ENCODE measurements at places on chromosomes 1 and 21. TPM values are rescaled to one million over a fixed set of nuclear protein-coding genes. Genes with fewer than 3 reads are reported as not detected.

GRCh38 chr1:176119549-176119948, 87.5 kb downstream of the COP1 start:
- no peak for DNase-seq

- no peak for DNase-seq
Measured at GRCh38 chr1:244874974-244875579, 10.7 kb upstream of the HNRNPU start.

DNA sequence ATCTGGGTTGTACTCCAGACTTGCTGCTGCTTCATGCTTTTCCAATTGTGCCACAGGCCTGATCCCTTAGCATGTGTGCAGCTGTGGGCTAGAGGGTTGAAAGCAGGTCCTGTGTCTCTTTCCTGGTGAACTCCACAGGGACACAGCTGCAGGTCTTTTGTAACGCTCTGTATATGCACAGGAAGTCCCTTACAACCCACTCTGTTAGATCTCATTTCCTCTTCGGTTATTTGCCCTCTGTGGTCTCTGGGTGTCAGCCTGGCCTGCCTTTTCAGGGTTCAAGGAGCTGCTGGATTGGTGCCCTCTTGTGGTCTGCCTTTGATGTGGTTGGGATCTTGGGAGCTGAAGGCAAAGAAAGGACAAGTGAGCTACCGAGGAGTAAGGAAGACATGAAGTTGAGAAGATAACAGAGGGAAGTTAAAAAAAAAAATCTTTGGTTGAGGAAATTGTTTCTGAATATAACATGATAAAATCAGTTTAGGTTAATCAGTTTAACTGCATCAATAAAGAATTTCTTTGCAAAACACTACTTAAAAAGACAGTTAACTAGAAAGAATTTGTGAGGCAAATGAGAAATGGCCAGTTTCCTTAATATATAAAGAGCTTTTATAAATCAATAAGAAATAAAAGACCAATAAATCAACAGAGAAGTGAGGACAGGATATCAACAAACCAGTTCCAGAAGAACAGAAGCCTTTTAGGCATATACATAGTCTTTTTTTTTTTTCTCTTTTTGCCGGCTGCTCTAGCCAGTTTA, 44.1 kb downstream of the UCK2 start:
- peak; percentile 31 for DNase-seq

DNA sequence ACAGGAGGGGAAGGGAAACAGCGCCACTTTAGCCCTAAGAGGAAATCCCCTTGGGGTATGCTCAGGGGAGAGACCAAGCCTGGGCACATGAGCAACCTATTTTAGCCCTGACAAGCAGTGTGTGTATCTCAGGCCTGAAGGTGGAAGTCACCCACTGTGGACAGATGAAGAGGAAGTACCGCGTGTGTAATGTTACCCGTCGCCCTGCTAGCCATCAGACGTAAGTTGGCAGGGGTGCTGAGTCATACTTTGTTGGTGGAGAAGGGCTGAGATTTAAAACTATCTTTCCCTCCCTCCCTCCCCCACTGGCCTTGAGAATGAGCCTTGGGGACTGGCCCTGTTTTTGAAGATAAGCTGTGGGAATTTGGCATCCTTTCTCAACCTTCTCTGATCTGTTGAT, 11.2 kb downstream of the AGO1 start:
- no peak for DNase-seq

The DMRTA2 gene
- not detected for total RNA-seq

The MCOLN2 gene
- 0.64 TPM for total RNA-seq

GRCh38 chr1:236736761-236737160, 50.5 kb downstream of the ACTN2 start:
- no peak for DNase-seq

The BEND5 gene
- total RNA-seq: 9.1 TPM

DNA sequence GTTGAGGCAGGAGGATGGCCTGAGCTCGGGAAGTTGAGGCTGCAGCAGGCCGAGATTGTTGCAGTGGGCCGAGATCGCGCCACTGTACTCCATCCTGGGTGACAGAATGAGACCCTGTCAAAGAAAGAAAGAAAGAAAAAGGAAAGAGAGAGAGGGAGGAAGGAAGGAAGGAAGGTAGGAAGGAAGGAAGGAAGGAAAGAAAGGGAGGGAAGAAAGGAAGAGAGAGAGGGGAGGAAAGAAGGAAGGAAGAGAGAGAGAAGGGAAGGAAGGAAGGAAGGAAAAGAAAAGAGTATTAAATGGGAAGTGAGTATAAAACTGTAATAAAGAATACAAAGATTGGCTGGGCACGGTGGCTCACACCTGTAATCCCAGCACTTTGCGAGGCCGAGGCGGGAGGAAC, 18.4 kb upstream of the ABL2 start:
- no peak for DNase-seq

DNA sequence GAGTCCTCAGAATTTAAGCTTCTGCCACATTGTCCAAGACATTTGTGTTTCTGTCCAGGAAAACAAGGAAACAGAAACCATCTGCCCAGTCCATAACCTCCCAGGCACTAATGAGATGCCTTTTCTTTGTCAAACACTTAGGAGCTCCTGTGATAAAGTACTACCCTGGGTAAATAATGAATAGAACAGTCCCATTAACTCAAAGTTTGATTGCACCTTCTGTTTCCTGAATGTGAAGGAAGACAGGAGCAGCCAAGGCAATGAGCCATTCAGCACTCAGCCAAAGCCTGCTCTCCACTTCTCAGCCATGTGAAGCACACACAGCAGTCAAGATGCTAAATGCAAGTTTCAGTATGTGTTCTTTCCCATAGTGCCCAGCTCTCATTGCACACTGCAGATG, 199.8 kb downstream of the SEC16B start:
- no peak for DNase-seq

- no peak for DNase-seq
Measured at GRCh38 chr1:209134001-209134400, 449.5 kb upstream of the CAMK1G start.

DNA sequence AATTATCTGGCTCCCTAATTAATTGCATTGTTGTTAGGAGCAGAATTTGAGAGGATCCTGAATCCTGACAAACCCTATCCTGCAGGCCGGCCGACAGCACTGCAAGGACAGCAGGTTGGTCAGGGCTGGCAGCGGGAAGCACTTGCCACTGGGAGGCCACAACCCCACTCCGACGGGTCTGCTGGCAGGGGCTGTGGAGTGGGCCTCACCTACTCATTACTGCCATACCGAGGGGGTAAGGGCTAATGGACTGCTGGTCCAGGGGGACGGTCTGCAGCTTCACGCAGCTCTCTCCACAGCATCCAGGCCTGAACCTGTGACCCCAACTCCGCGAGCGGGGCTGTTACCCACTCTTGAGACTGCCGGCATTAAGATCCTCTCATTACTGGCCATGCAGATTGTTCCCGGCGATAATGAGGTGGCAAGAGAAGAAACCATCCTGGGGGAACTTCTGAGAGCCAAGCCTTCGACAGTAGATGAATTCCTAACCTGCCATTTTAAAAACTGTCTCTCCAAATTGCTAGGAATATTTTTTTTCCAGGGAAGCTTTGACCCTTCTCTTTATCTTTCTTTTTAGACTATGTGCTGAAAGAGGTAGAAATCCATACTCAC, 501.3 kb downstream of the OMA1 start:
- DNase-seq: no peak

The HSPB7 gene
- total RNA-seq: not detected

- no peak for DNase-seq
Measured at GRCh38 chr1:201284636-201285035, 1.3 kb downstream of the PKP1 start.

DNA sequence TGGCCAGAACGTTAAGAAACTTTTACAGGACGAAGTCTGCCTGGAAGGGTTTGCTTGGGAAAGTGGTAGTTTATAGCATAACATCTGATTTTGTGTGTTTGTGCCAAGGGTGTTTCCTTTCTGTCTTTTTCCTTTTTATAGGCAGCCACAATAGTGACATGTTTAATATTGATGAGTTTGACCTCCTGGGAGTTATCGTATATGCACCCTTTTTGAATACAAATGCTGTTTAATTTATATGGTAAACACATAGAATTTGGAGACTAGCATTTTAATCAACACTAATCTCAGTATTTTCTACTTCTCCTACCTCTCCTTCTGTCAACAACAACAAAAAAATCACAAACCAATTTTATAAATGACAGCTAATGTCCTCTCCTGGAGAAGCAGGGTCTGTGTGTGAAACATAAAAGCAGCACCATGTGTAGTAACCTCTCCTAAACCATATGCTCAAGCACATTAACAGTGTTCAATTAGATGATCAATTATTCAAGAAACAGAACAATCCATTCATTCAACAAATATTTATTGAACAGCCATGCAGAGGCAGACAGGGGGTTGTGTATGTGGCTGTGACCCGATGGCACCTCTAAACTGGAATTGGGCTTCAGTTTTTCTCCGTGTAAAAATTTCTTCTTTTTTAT, 604 bp upstream of the FMN2 start:
- DNase-seq: no peak

- no peak for DNase-seq
Measured at GRCh38 chr1:66069976-66070876, 277.5 kb downstream of the PDE4B start.

DNA sequence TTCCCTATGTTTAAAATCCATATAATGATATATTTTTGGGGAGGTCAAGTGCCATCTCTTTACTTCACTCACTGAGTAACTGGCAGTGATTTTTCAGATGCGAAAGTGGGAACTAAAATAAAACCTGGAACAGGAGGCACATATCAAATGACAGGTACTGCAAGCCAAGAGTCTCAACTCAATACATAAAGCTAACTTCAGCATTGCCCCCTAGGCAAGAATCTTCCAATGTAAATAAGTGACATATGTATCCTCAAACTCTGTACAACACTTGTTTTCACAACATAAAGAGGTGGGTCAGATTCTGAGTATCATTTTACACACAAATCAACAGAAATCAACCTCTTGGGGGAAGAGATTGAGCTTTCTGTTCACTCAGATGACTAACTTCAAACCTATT, 18.1 kb downstream of the DCAF8 start:
- no peak for DNase-seq

DNA sequence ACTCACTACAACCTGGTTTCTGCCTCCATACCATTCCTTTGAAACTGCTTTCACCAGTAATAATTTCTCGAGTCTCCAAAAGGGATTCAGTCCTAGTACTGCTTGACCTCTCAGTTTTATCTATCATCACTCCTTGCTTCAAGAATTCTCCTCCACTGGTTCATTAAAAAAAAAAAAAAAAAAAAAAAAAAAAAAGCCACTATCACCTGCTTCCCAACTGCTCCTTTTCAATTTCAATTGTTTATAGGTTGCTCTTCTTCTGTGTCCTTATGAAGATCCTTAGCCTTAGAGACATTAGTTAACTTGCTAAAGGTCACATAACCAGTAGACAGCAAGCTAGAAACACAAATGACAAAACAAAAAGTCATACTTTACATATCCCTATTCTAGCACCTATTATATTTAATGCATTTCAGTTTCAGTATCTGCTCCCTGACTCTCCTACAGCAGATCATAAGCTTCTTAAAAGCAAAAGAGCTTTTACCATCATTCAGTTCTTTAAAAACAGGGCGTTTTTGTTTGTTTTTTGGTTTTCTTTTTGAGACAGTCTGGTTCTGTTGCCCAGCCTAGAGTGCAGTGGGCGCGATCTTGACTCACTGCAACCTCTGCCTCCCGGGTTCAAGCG, 7.1 kb downstream of the NRDC start:
- DNase-seq: no peak

DNA sequence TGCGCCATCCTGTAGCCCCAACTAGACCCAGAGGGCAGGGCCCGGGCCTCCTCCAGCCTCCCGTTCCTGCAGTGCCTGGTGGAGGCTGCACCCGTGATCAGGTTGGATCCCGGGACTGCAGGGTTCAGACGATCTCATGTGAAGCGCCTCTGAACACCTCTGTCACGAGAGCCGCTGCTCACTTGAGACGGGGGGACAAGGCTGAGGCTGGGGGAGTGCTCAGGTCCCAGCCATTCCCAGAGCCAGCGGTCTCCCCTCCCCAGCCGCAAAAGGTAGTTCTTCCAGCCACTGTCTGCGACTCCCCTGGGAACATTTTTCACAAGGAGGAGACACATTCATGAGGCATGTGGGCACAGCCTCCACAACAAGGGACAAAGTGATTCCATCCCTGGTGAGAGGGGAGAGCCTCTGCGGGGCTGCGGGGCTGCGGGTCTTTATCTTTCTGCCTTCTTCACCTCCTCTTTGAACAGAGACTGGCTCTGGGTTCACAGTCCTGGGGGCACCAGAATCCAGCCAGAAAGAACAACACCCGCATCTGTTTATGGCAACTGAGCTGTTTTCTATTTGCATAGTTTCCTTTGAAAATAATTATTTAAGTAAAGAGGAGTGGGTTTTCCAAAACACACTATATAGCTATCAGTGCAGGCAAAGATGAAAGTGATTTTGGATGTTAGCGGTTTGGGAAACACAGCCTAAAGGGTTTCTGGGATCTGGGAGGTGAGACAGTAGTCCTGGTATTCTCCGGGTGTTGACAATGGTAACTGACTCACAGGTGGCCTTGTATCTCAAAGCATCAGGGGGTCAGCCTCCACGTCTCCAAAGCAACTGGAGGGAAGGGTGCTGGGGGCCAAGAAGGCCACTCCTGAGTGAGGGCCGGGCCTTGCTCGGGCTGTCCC, 13.0 kb upstream of the LDLRAP1 start:
- DNase-seq: no peak

The CD48 gene
- total RNA-seq: not detected

The NPL gene
- total RNA-seq: 4.8 TPM

- DNase-seq: no peak
Measured at GRCh38 chr21:39855595-39855994, 11.6 kb upstream of the PCP4 start.

The FNDC7 gene
- 0.15 TPM for total RNA-seq

The AMIGO1 gene
- 1.2 TPM for total RNA-seq

The ERVH48-1 gene
- total RNA-seq: 20.5 TPM

DNA sequence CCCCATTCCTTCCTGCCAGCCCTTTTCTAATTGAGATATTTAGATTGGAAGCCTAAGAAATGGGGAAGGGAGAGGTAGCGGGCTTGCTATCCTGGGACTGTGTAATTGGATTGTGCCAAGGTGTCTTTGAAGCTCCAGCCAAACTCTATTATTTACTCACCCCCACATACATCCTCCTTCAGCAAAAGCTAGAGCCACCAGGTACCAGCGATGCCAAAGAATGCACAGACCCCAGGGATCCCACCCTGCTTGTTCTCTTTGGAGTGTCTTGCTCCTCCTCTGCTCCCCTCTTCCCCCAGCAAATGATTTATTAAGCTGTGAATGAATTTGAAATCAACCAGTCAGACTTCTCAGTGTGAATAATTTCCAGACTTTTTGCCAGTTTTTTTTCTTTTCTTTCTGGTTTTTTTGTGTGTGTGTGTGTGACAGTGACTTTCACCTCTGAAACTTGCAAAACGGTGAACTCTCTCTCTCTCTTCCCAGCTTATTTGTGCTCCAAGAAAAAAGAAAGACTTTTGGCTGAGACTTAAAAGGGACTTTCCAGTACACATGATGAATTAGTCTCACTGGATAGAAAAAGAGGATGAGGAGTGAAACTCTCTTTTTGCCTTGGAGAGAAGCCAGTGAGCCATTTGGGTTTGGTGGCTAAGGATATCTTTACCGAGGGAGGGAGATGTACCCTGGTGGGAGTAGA, 1.8 kb downstream of the VASH2 start:
- no peak for DNase-seq

The PLEKHN1 gene
- not detected for total RNA-seq

GRCh38 chr1:88847643-88848042, 43.7 kb downstream of the GTF2B start:
- DNase-seq: no peak
